ENCODE measurements at places on chromosomes 1 and 21.

DNA sequence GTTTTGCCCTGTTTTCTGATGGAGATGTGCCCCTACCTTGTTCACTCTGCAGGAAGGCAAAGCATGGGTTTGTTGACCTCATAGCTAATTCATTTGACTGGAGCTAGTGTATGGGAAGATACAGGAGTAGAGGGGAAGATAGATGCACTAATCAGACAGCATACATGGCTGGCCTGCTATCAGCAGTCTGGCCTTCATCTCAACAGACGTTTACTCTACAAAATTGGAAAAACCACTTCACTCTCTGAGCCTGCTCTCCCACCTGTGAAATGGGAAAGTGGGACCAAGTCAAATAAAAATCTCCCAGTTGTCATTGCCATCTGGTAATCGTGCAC lies 235.2 kb upstream of the RAB4A start:
- no peak for DNase-seq

- no peak for DNase-seq
These were observed 115.0 kb downstream of the RERE start for GRCh38 chr1:8702472-8702849.

DNA sequence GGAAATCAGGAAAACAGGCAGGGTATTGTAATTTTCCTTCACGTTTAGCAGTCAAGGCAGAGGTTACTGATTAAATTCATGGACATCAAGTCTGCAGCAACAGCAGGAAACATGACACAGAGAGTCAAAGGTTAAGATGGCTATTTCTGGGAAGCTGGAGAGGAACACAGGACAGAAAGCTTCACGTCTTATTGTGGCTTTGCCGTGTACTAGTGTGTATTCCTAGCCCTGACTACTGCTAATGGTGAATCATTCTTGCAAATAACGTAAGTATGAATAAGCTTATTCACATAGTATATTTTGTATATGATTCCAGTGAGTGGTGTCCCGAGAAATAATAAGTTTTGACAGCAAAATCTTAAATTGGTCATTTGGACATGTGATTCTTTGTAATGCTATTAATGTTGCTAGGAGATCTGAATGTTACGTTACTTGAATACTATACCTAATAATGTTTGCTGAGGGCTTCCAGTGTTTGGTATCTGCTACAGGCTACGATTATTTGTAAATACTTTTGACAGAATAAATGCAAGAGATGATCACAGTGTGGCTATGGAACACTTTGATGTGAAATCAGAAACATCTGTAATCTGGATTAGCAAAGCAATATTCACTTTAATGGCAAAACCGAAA lies 77.4 kb downstream of the DISP1 start:
- DNase-seq: no peak

GRCh38 chr1:47262787-47263413 lies 30.9 kb upstream of the TAL1 start:
- DNase-seq: peak; percentile 10

DNA sequence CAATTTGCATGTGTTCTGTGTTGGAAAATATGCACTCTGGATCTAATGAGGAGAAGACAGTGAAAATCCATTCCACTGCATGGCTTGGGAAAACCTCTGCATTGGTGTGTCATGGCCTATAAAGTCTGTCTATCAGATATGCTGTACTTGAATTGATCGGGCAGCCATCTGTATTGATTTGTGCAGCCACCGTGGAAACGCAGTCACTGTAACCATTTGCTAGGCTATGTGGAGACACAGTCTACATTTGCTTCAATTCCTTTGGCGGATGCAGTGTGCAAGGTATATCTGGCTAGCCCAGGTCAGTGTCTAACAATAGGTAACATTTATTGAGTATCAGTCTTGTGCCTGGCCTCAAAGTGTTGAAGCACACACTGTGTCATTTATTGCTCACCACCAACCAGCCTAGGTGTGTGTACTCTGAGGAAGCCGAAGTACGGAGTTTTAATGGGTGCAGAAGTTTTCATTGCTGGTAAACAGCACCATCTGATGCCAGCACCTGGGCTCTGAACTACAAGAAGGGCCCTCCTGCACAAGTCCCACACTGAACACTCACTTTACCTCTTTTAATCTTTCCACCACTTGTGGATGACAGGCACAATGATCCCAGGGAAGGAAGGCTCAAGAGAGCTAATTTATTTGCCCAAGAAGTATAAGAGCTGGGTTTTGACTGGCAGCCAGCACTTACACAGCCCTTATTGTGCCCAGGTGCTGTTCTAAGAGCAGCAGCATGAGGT lies 83.4 kb downstream of the DAB1 start:
- DNase-seq: no peak

DNA sequence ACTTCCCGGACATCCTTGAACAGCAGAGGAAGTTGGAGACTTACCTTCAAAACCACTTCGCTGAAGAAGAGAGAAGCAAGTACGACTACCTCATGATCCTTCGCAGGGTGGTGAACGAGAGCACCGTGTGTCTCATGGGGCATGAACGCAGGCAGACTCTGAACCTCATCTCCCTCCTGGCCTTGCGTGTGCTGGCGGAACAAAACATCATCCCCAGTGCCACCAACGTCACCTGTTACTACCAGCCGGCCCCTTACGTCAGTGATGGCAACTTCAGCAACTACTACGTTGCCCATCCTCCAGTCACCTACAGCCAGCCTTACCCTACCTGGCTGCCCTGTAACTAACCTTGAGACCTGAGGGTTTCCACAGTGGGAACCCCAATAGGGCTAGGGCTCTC lies 17.9 kb downstream of the TENT5C start:
- DNase-seq: no peak

GRCh38 chr21:44800971-44801467 lies 601 bp downstream of the UBE2G2 start:
- DNase-seq: no peak

DNA sequence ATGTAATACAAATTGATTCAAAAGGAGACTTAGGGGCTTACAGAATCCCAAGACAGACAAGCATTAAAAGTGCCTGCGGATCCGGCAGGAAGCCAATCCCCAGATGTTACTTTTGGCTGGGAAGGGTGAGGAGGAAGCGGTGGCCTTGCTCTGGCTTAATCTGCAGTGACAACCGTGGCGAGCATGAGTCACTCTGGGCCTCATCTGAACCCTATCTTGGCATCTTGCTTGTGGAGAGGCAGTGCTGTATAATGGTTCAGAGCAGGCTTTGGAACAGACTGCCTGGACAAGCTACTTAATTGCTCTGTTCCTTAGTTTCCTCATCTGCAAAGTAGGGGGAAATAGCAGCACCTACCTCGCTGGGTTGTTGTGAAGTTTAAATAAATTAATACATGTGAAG lies 74.1 kb downstream of the XCL2 start:
- no peak for DNase-seq

GRCh38 chr1:35178874-35179380 lies 14.0 kb downstream of the SFPQ start:
- no peak for DNase-seq

GRCh38 chr1:244952940-244953339 lies 88.6 kb upstream of the HNRNPU start:
- no peak for DNase-seq

DNA sequence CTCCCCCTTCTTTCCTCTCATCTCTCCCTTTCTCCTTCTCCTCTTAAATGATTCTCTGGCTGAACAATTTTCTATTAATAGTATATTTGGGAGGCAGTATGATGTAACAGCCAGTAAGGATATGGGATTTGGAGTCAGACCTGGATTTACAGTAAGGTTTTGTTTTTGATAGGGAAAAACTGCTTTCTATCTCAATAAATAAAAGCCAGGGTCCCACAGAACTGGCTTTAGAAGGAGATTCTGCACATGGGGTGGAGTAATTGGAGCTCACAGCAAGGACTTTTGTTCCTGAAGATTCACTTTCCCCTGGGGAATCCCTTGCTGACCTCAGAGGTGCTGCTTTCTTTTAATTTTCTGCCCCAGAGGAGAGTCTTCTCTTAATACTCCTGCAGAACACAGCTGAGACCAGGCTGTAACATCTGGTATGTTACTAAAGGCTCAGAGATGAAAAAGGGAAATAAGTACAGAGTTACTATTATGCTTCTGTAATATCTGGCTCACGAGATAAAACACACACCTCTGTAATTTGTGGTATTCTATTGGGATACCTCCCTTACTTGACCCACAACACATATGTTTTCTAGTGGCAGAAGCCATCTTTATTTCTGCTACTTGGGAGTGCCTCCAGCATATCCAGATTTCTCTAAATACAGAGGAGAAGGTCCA lies 13.4 kb downstream of the EPB41 start:
- DNase-seq: no peak

GRCh38 chr21:33608559-33608958 lies 20.1 kb upstream of the DONSON start:
- DNase-seq: no peak

- DNase-seq: no peak
These were observed 182.6 kb downstream of the TGFB2 start for GRCh38 chr1:218527737-218528136.

DNA sequence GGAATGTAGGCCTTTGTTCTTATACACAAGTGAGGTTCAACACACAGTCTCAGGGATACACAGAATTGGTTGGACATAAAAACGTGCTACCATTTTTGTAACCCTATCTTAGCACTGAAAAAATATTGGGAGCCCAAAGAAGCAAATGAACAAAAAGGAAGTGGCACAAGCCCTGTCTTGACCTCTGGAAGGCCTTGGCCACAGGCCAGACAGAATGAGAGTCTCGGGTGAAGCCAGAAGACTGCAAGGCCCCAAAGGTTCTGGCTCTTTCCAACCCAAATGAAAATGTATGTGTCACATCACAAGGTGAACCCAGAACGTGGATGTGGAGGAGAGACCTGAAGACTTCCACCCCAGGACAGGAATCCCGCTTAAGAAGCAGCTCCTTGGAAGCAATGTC lies 57.3 kb downstream of the PGBD5 start:
- DNase-seq: no peak

DNA sequence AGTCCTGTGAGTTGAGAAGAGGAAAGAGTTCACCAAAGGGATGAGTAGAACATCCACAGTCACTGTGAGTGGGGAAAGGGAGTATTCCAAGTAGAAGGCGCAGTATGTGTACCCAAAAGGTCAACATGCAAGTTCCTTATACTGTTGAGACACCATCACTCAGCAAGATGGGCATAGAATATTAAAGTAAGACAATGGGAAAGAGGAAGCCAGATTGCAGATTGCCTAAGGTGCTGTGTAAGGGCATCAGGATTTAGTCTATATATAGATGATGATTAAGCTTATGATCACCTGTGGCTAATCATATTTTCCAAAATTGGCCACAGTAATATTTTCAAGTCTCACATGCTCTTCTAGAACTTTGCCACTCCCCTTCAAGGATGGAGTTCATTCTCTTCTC lies 120.1 kb upstream of the CAMK1G start:
- DNase-seq: no peak

DNA sequence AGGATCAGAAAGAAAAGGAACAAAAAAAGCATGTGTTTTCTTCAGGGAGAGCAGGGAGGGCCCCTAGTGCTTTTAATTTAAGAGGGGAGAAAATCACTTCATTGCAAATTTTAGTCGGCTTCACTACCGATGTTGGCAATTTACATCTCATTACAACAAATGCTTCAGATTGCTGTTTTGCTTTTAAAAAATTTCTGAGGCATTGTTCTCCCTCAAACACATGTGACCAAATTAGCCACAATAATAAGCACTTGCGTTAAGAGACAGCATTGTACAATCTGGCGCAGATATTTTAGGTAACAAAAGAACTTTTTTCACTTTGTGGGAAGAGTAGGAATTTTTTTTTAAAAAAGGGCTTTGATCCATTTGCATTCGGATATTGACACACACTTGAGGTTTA lies 29.8 kb downstream of the BEND5 start:
- DNase-seq: no peak

DNA sequence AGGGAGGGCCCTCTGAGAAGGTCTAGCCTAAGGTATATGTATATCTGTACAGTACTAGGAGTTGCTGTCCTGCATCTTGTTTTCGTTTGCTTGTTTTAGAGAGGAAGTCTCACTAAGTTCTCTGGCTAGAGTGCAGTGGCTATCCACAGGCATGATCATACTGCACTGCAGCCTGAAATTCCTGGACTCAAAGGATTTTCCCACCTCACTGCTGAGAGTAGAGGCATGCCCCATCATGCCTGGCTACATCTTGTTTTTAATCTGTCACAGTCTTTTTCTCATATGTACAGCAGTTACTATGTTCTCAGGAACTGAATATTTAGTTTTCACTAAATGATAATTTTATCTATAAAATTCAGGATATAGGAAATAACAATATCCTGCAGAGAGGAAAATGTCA lies 15.3 kb upstream of the PYHIN1 start:
- no peak for DNase-seq

DNA sequence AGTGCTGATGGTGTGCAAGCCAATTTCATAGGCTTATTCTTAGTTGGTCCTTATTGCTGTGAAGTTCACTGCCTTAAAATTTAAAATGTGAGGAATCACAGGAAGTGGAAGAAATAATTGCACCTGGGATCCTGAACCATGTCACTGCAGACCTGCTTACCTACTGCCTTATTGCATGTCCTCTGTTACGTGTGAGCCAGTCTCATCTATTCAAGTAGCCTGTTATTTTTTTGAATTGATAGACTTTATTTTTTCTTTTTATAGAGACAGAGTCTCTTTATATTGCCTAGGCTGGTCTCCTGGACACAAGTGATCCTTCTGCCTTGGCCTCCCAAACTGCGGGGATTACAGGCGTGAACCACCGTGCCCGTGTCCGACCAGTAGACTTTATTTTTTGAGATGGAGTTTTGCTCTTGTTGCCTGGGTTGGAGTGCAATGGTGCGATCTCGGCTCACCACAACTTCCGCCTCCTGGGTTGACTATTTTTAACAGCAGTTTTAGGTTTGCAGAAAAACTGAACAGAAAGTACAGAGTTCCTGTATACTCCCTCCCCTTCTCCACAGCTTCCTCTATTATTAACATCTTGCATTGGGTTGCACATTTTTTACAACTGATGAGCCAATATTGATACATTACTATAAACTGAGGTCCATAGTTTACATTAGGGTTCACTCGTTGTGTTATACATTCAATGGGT lies 14.0 kb upstream of the DISC1 start:
- DNase-seq: no peak

DNA sequence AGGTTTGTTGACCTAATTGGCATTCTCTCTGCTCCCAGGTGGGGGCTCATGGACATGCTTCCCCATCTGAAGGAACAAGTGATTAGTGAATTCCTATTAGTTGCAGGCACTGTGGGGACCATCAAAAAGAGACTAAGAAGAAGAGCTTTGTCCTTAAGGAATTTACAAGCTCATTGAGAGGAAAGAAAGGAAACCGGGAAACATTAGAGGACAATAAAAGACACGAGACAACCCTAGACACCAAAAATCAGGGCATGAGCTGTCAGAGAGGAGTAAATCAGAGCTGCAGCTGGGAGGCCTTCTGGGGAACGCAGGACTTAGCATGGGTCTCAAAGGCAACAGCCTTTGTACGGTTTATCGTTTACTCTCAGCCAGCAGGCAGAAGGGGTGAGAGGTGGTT lies 45.1 kb downstream of the BACE2 start:
- DNase-seq: no peak

GRCh38 chr1:202250982-202251381 lies 57.4 kb downstream of the LGR6 start:
- DNase-seq: no peak

- DNase-seq: no peak
These were observed 84.4 kb downstream of the RNF220 start for GRCh38 chr1:44489481-44489880.

Data from stimulated activated CD4-positive, alpha-beta T cell treated with anti-CD3 and anti-CD28 coated beads, Interleukin-1b, Interleukin-23, amount 100 ng/mL, for 1 hour (primary cell).